ENCODE measurements at places on chromosomes 2 and 18.

GRCh38 chr2:144521686-144522085, 1.8 kb upstream of the ZEB2 start:
- DNase-seq, result no peak

- DNase-seq, result no peak
Measured at GRCh38 chr2:209977386-209978239, 24.8 kb upstream of the RPE start.

GRCh38 chr18:74242438-74243096, 49.2 kb downstream of the CYB5A start:
- no peak for DNase-seq

GRCh38 chr2:169480079-169480465, 778 bp downstream of the BBS5 start:
- DNase-seq, result no peak

GRCh38 chr2:1936427-1936980, 192.2 kb upstream of the PXDN start:
- no peak for DNase-seq

DNA sequence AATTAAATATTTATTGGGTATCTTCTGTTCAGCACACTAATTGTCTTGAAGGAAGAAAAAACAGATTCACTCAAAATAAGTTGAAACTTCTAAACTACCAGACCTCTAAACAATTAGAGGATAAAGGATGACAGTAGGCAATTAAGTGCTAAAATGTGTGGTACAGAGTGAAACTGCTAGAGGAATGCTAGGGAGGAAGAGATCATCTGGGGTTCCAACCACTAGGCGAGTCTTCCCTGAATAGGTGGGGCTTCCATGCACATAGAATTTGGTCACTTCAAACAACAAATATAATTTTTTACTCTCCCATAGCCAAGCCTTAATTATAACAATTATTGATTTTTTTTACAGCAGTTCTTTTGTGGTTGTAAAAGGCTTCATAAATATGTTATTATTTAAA, 559.0 kb upstream of the ZEB2 start:
- no peak for DNase-seq

- DNase-seq, result no peak
Measured at GRCh38 chr2:218329027-218329825, 27.4 kb upstream of the CATIP start.

DNA sequence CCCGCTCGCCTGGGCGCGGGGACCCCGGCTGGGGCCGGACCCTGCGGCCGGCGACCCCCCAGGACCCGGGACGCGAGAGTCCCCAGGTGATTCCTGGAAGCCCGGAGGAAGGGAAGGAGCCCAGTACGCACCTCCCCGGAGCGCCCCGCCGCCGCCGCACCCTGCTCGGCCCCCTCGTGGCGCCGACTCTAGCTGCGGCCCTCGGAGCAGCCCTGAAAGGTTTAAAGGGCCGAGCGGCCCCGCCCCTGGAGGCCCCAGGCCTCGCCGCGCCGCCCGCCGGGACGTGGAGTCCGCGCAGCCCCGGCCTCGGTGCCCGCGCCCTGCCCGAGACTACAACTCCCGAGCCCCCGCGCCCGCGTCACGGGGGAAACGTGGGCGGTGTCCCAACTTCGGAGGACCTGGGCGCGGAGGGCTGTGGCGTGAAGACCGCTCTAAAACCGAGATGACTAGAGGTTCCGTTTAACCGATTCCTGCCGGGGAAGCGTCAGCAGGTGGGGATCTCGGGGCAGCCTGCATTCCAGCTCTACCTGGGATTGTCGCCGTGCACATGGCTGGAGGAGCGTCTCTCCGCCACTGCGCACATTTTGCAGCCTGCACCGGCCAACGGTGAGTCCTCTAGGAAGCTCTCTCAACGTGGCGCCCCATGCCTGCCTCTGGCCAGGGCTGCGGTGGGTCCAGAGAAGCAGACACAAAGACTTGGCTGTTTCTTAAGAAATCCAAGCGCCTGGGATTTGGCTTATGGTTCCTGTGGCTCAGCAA, at the start of gene TMEM150A:
TMEM150A (minus strand) TSS at position 223 of the 759 bp plus-strand sequence. CDS start 750 bp downstream, outside the sequence.
- DNase-seq, result peak; percentile 31

DNA sequence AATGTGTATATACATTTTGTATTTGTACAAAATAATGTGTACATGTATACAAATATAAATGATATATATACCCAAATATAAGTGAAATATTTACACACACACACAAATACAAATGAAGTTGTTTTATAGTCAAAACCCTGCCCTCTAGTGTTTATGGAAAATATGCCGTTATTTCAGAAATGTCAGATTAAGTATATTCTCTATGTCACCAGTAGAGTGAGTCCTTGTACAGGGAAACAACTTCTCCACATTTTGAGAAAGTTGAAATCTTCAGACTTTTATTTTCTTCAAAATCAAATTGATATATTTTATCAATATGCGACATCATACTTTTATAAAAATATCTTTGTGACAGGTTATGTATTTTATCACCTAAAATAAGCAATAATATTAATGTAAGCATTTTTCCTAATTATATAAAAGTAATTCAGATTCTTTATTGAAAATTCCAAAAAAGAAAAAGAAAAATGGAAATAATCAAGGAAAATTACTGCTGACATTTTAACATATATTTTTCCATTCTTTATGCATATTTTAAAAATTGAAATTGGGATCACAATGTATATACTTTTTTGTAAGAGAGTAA, 22.4 kb downstream of the ARL6IP6 start:
- DNase-seq, result no peak

GRCh38 chr2:22215517-22215916, 1091.7 kb downstream of the TDRD15 start:
- no peak for DNase-seq

GRCh38 chr2:101251844-101252407, 760 bp upstream of the CNOT11 start:
- no peak for DNase-seq

GRCh38 chr2:135152361-135152760, 100.3 kb downstream of the RAB3GAP1 start:
- no peak for DNase-seq

- no peak for DNase-seq
Measured at GRCh38 chr18:23306822-23307221, 146.3 kb upstream of the RIOK3 start.

- no peak for DNase-seq
Measured at GRCh38 chr2:230419181-230419580, 3.2 kb downstream of the SP100 start.

- no peak for DNase-seq
Measured at GRCh38 chr2:223008956-223009355, 43.0 kb upstream of the KCNE4 start.

GRCh38 chr18:38575023-38575422, 1009.4 kb upstream of the CELF4 start:
- DNase-seq, result no peak

All from cerebellar nuclear complex (tissue), 1 donor.